ENCODE measurements at places on chromosomes 5 and 9.

GRCh38 chr5:172498431-172499129, 44.3 kb upstream of the SH3PXD2B start:
- DNase-seq = no peak

DNA sequence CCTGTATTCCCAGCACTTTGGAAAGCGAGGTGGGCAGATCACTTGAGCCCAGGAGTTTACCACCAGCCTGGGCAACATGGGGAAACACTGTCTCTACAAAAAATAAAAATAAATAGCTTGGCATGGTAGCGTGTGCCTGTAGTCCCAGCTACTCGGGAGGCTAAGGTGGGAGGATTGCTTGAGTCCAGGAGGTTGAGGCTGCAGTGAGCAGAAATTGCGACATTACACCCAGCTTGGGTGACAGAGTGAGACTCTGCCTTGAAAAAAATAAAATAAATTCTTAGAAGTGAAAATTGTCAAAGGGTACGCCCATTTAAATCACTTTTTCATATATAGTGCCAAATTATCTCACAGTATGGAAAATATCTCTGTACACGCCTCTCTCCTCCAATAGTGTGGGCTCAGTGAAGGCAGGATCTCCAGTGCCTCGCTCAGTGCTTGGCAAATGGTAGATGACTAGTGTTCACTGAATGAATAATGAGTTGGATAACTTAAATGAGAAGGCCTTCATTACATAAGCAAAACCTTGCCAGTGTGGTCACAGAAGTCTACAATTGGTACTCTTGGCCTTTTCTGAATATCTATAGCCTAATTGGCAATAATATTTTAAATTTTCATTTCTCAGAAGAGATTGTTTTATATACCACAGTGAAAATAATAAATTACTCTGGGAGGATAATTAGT, 9.4 kb upstream of the CCL28 start:
- DNase-seq = no peak

DNA sequence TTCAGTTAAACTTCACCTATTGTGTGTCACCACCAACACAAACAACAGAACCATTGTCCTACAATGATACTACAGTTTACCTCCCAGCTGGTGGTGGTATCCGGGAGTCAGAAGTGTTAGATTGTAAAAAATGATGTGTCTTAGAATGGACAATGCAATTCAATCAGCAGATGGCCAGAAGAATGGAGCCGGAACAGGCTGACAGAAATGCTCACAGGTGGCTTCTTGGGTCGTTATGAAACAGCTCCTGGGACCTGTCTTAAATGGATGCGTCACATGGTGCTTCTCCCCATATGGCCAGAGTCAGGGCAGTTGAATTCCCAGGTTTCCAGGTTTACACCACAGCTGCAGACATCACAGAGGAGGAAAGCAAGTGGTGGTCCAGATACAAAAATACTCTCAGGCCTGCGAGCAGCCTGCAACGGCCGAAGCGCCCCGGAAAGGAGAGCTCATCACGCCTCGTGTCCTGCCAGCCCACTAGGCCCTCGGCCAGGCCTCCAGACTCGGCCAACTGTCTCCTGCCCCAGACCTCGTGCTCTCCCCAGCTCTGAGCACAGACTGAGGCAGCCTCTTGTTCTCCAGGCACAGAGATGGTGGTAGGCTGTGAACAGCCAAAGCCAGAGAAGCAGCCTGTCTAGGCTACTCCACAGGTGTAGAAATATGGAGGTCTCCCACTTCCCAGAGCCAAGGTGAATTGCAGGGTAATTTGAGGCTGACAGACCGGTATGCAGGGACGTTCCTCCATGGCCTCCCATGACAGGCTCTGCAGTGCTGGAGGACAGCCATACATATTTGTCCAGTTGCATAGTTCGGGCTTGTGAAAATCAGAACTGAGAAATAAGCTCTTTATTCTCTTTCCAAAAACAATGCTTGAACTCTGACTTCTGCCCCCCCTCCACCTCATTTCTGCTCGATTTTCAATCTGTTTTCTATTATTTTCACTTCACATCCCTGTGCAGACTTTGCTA, 98.5 kb upstream of the SPATA31C2 start:
- DNase-seq = no peak

GRCh38 chr9:134163371-134164196, 780 bp downstream of the RNU6ATAC start:
- DNase-seq = peak; percentile 86

DNA sequence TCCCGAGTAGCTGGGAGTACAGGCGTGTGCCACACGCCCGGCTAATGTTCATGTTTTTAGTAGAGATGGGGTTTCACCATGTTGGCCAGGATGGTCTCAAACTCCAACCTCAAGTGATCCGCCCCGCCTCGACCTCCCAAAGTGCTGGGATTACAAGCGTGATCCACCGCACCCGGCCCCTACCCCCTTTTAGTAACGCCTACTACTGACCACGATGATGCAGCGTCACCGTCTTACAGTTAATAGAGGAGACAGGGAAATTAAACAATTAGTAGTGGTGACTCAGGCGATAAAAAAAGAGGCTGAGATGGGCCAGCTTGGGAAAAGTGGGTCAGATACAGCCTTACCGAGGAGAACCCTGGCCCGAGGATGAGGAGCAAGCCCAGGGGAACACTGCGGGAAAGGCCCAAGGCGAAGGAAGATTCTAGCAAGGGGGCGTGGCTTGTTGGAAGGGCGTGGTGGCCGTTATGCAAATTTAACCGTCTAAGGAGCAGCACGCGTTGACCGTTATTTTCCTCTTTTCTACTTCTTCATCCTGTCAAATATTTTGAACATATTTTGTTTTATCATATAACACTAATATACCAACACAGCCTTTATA, 1.6 kb upstream of the SETX start:
- DNase-seq = no peak

GRCh38 chr5:159819591-159820411, 96.5 kb upstream of the ADRA1B start:
- no peak for DNase-seq

- DNase-seq = no peak
Observed at GRCh38 chr5:134714541-134714940, 23.8 kb upstream of the CAMLG start.

DNA sequence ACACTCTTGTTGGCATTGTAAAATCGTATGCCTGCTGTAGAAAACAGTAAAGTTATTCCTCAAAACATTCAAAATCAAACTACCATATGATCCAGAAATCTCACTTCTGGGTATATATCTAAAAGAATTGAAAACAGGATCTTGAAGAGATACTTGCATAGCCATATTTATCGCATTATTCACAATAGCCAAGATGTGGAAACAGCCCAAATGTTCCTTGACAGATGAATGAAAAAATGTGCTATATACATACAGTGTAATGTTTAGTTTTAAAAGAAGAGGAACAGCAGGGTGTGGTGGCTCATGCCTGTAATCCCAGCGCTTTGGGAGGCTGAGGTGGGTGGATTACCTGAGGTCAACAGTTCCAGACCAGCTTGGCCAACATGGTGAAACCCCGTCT, 234.1 kb upstream of the DAB2 start:
- no peak for DNase-seq

DNA sequence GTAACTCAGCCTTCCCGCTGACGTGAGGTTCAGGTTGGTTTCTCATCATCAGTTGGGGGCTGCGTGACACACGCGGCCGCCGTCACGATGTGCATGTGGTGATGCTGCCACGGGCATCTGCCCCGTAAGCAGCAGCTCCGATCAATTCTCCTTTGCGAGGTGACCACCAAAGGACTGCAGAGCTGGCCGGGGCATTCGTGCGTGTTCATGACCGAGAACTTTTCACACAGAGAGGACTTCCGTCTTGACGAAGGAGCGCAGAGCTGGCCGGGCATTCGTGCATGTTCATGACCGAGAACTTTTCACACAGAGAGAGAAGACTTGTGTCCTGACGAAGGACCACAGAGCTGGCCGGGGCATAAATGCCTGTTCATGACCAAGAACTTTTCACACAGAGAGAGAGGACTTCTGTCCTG, 3.8 kb upstream of the LCN1 start:
- no peak for DNase-seq

DNA sequence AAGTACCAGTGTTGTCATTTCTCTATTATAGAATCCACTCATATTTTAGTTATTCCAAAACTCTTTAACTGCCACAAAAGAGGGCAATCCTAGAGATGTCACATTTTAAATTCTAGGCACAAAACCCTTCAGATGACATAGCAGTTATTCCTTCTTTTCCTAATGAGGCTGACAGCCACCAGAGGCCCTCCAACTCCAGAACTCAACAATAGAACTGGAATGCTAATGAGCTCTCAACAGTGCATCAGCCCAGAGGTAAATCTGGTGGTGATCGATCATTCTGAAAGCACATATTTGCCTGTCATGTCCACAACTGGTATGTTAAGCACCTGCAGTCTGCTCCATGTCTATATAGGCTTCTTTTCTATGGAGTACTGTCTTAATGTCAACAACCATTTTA, 40.2 kb upstream of the RAB3C start:
- peak; percentile 39 for DNase-seq

GRCh38 chr5:168249923-168250322, 41.5 kb upstream of the WWC1 start:
- DNase-seq = no peak

Data from NCI-H1417 (cell line).